ENCODE measurements at places on chromosomes 7 and 10.

- no peak for DNase-seq
Observed at GRCh38 chr10:13302821-13303555, 3.1 kb upstream of the PHYH start.

GRCh38 chr10:78658645-78659597 lies 409.8 kb upstream of the ZMIZ1 start:
- no peak for DNase-seq

DNA sequence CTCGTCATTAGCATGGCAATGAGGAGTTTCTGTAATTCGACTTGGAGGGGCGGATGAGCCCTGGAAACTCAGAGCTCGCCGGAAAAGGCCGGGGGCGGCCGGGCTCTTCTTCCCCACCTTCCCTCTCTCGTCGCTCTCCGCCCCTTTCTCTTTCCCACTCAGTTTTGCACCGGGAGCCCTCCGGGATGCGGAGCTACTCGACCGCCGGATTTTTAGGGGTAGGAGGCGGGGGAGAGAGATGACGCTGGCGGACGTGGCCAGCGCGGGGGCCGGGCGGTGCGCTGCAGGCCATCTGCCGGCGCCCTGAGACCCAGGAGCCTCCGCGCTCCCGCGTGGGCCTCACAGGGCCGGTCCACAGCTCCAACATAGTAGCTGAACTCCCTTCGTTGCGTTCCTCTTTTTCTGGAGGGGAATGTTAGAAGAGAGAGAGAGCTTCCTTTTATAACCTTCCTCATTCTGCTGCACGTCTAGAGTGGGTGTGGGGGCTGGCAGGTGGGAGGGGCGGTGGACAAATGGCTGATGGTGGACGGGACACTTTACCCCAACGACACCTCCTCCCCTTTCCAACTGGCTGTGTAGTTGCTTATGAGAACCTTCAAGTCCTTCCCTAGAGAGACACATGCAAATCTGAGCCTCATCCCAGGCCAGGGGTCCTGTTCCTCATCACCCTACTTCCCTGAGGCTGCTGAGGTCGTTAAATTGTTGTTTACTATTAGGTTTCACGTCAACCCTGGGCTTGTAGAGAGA lies 1.1 kb upstream of the HOXA1 start:
- DNase-seq, result no peak

DNA sequence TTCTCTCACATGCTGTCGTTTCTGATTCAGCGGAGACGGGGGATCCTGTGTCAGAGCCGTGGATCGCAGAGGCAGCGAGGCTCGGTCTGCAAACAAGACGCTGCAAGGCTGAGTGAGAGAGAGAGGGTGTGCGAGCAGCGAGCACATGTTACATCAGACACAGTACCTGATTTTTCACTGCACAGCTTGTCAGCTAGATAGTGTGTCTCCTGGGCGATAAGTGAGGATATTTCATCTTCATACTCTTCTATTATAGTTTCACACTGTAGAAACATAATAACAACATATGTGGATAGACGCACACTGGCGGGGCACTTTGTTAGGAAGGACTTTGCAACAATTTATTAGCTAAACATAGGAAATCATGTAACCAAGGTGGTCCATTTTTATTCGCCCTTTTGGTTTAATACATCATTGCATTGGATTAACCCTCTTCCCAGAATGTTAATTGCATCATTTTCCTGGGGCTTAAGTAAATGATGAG lies 39.5 kb downstream of the CNPY1 start:
- no peak for DNase-seq

GRCh38 chr7:151348970-151349369 lies 7.4 kb downstream of the NUB1 start:
- DNase-seq, result no peak

DNA sequence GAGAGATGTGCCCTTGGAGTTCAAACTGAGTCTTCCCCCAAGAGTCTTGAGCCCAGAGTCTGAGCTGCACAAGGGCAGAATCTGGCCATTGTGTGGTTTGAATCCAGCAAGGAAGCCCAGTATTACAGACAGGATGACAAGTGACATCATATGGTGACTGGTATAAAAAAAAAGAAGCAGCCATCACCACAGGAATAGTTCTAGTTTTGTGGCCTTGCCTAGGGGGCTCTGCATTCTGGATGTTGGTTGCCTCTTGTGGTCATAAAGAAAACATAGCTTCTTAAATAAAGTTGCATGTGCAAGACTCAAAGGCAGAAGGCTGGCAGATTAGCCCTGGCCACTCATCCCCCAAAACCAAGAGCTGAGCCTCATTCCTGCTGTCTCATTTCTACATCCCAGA lies 16.8 kb upstream of the LRRC72 start:
- DNase-seq, result no peak

DNA sequence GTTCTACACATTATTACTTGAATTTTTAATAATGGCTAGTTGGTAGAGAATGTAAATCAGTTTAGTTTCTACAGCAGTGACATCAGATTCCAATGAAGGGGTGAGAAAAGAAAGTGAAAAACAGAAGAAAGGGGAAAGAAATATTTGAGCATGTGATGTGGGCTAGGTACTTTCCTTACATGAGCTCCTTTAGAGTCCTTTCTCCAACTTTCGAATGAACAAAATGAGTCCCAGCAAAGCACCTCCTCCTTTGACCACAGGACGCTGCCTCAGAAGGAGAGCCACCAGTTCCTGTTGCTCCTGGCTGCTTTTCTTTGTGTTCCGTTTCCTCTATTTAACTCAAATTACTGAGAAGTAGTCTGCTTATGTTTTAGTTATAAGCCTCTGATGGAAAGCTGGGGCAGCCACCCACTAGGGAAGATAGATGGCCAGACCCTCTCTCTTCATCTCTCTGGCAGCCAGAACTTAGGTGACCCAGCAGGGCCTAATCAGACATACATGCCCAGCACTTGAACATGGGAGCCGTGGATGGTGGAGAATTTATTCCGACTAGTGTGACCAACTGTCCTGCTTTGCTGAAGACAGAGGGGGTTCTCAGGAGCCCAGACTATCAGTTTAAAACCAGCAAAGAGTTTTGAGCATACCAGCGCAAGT lies 82.4 kb upstream of the NME8 start:
- DNase-seq, result no peak

DNA sequence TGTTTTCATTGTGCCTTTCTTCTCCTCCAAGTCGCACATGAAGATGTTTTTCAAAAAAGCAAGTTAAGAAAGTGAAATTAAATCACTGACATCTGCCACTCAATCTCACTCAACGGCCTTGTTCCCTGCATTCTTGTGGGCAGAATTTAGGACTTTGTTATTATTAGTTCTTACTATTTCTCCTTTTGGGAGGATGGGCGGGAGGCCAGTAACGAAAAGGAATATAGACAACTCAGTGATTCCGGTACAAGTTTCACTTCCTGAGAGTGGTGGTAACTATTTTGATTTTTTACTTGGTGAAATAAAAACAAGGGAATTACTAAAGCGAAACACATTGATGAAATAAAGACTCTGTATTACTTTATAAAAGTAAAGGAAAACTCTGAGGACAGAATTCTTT lies 231.9 kb upstream of the HABP2 start:
- DNase-seq, result no peak

DNA sequence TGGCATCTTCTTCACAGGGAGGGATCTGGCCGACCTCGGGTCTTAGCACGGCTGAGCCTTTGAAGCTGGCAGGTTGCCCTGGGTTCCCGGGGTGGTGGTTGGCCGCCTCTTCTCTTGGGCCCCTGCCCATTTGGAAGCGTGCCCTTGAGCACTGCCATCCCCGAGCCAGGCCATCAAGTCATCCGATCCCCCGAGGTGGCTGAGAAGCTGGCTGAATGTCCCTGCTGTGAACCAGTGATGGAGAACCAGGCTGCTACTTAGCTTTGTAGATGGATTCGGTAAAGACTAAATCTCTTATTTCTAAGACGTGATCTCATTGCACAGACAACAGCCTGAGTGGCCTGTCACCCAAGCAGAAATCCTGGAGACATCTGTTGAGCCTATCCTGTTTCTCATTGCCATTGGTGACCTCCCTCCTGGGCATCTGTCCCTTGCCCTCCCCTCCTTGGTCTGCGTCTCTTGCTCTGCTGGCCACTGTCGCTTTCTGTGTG lies 74.3 kb downstream of the GRK5 start:
- no peak for DNase-seq

- DNase-seq, result no peak
Observed at GRCh38 chr10:25692761-25693160, 241.3 kb upstream of the MYO3A start.

GRCh38 chr10:57017356-57018037 lies 656.4 kb upstream of the ZWINT start:
- no peak for DNase-seq

GRCh38 chr7:93902777-93903423 lies 3.5 kb upstream of the GNGT1 start:
- DNase-seq, result no peak

- no peak for DNase-seq
Observed at GRCh38 chr10:121580276-121581116, 17.7 kb downstream of the FGFR2 start.

GRCh38 chr10:35449944-35450343 lies 113.6 kb downstream of the CCNY start:
- no peak for DNase-seq

DNA sequence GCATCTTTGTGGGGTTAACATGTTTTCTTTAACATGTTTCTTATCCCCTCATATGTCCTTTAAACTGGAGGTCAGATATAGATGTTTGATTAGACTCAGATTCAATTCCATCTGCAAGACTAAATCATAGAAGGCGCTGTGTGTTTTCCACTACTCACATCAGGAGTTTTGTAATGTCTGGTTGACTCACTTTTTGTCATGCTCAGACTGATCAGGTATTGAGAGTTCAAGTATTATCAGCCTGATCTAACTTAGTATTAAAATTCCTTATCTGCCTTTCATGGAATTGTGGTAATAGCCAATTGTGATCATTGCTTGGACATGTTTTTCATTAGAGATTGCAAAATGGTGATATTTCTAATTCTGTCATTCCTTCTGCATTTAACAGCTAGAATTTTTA lies 30.2 kb downstream of the ENTPD7 start:
- no peak for DNase-seq

- DNase-seq, result no peak
Observed at GRCh38 chr7:55023841-55024505, 5.2 kb downstream of the EGFR start.

- DNase-seq, result no peak
Observed at GRCh38 chr7:111982804-111983203, 223.4 kb downstream of the DOCK4 start.

- DNase-seq, result no peak
Observed at GRCh38 chr7:127872122-127872521, 159.1 kb downstream of the LRRC4 start.

DNA sequence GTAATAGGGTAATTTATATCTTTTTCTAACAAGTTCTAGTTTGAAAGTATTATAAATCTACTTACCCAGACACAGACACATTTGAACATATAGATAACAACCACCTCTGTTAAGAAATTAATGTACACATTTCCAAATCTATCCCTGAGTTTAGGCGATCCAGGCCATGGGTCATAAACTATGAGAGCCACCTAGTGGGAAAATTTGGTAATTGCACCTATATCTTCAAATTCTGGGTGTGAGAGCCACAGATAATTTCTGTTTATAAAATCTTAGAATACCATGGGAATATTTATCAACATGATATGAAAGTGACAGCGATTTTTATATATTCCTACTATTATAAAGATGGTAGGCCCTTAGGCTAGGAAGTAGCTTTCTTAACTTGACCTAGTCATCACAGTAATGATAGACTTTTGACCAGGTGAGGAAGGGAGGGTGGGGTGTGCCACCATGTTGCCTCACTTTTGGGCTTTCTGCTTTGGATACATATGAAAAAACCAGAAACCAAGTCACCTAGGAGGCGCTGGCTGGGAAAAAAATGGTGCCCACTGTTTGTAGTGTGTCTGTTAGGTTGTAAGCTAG lies 8.0 kb upstream of the EPHA1 start:
- no peak for DNase-seq

DNA sequence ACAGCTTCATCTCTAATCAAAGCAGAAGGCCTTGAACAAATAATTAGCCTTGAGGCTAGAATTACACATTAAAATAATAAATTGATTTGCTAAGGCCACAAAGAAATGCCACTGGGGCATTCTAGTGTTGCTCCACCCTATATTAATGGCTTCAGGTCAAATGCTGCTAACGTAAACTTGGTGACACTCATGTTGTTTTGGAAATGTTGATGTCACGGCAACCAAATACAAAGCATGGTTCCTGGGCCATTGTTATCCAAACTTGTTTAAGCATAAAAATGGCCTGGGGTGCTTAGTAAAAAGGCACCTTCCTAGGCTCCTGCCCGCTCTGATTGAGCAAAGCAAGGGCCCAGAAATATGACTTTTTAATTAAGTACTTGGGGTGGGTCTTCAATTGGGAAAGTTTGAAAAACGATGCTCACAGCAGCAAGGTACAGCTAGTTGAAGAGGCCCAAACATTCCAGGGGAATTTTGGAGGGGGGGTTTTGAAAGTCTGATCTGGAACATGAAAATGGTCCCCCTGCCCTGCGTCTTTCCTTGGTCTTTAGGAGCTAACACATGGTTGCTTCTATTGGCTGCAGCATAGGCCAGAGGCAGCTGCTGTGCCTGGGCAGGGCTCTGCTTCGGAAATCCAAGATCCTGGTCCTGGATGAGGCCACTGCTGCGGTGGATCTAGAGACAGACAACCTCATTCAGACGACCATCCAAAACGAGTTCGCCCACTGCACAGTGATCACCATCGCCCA lies 67.8 kb downstream of the ABCC2 start:
- DNase-seq, result no peak

DNA sequence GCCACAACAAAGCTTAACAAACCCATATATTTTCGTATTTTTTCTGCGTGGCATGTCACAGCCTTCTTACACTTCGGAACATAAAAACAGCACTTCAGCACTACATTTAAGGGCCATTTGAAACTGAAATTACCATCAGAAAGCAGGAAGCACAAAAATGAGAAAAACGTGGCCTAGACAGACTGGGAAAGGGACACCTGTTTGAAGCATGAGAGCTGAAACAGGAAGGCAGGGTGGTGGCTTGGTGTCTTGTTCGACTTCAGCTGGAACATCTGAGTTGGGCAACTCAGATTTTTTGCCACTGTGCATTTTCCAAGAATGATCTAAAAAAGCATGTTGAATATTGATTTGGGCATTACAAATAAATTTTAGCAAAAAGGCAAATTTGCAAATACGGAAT lies 243.2 kb downstream of the ELMO1 start:
- DNase-seq, result no peak

DNA sequence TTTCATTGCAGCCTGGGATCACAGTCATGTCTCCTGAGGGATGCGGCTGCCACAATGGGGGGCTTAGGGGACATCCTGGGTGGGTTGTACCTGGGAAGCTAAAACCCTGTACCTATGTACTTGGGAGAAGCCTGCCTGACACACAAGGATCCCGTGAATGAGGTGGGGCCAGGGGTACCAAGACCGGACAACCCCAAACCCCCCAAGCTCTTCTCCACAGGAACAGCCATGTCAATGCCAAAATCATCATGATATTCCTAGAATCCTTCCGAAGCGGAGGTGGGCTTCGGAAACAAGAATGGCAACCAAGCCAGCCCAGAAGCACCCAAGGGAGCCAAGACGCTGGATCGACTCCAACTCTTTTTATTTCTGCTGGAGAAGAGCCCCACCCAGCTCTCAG lies 260.3 kb upstream of the TCERG1L start:
- no peak for DNase-seq

DNA sequence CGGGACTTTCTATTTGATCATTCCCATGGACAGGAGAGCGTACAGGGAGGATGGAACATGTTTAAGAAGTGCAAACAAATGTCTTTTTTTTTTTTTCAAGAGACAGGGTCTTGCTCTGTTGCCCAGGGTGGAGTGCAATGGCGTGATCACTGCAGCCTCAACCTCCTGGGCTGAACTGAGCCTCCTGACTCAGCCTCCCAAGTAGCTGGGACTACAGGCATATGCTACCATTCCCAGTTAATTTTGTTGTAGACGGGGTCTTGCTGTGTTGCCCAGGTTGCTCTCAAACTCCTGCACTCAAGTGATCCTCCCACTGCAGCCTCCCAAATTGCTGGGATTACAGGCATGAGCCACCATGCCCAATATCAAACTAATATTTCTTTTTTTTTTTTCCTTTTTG lies 40.5 kb downstream of the SPDYE5 start:
- no peak for DNase-seq
